Testis (tissue), 5 donors: ENCODE measurements at places on chromosomes 7 and 10.

DNA sequence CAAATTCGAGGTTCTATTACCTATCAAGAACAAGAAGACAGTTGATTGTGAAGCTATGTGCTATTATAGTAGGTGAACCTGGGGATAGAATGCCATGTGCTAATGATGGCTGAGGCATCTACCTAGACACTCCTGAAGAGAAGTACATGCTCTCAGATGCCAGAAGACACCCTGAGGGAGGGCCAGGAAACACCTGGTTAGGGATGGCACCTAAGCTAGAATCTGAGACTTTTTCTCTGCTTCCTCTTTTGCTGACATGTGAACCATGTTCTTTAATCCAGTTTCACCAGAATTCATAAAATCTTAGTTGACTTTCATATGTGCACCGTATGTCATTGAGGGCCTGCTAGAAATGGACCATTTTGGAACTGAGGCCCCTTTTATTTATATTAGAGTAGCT is 242.8 kb downstream of the GPR158 start:
- no peak for DNase-seq

DNA sequence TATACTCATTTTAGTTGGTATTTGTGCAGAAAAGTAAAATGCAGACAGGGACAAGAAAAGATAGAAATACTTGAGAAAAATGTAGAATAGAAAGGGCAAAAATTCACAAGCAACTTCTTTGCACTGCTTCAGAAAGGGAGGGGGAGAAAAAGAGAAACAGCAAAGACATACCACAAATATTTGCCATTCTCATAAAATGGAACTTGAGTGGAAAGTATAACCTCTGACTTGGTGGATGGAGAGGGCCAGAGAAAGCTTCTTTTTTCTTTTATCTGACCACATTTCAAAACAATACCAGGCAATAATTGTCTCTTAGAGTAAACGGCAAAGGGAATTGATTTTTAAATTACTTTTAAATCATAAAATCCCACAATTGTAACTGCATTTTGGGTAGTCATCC is 35.8 kb upstream of the TRUB1 start:
- no peak for DNase-seq

DNA sequence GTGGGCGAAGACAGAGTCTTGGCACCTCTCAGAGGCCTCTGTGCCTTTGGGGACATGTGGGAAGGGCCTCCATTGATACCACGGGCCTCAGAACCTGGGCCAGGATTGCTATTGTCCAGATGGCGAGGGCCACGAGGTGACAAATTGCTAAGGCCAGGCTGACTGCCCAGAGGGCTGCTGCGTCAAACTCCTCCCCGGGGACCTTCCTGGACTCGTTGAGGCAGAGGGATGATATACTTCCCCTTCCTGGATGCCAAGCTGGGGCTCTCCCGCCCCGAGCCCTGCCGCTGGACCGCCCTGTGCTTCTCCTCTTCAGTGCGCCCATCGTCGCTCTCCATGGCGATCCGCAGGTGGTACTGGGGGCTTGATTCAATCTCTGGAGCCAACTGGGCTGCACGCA is 58.9 kb downstream of the LRRC72 start:
- no peak for DNase-seq

- no peak for DNase-seq
These were observed 7.0 kb downstream of the CUX1 start for GRCh38 chr7:101824440-101824839.

GRCh38 chr7:117008886-117009531 is 55.7 kb downstream of the ST7 start:
- DNase-seq, result no peak

DNA sequence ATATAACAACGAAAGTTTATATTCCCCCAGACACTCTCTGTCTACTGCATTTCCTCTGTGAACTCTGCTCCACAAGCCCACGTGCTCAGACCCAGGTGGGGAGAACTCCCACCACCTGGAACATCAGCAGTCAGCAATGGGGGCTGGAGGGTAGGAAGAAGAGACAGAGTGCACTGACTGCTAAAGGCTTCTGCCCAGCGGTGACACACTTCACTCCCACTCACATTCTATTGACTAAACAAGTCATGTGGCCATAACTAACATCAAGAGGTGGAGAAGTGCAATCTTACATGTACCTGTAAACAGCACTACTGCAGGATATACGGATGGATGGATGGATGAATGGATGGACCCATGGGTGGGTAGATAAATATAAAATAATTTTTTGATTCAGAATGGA is 122.2 kb downstream of the MPP7 start:
- DNase-seq, result no peak

GRCh38 chr7:33677556-33677955 is 227.8 kb upstream of the BMPER start:
- DNase-seq, result no peak

- no peak for DNase-seq
These were observed 1.8 kb upstream of the TTYH3 start for GRCh38 chr7:2629746-2630681.

DNA sequence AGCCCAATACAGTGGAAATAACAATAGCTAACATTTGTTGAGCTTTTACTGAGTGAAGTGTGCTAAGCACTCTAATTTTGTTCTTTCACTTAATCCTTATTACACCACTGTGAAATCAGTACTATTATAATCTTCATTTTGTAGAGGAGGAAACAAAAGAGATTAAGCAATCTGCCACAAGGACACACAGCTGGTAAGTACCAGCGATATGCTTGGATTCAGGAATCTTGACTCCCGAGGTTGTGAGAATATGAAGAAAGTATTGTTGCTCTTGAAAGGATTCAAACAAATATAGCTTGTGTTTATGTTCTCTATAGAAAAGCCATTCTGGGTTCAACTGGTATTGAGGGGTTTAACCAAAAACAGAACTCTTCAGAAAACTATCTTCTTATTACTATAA is 93.7 kb upstream of the HECTD2 start:
- no peak for DNase-seq

GRCh38 chr10:107072028-107072427 is 92.5 kb downstream of the SORCS1 start:
- no peak for DNase-seq

DNA sequence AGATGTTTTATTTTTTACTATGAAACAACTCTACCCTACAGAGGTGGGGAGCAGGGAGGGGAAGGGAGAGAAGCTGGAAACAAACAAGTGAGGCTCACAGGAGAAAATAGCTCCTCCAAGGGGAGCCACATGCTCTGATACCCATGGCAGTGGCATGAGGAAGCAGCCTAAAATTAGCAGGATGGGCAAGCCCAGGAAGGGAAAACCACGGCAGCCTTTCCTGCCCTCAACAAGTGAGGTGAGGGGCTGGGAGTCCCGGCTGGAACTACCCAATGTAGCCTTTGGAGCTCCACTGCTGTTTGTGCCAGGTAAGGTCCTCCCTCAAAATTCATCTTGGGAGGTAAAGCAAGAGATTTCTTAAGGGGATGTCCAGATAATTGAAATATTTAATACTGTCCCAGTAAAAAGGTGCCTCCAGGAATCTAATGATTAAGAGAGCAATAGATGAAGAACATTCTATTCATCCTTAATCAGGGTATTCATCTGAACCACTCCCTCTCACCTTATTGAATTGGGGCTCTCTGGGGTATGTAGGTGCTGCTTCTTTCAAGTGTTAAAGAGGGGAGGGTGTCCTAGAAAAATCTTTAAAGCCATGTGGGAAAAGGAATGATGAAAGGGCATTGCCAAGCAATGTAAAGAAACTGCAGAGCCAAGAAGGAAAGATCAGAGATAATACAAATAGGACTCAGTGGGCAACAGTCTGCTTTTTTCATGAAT is 12.8 kb upstream of the HERC4 start:
- DNase-seq, result no peak

GRCh38 chr7:102260856-102261255 is 25.8 kb upstream of the SH2B2 start:
- peak; percentile 49 for DNase-seq

- no peak for DNase-seq
These were observed 350.4 kb upstream of the ETV1 start for GRCh38 chr7:14339861-14340260.

DNA sequence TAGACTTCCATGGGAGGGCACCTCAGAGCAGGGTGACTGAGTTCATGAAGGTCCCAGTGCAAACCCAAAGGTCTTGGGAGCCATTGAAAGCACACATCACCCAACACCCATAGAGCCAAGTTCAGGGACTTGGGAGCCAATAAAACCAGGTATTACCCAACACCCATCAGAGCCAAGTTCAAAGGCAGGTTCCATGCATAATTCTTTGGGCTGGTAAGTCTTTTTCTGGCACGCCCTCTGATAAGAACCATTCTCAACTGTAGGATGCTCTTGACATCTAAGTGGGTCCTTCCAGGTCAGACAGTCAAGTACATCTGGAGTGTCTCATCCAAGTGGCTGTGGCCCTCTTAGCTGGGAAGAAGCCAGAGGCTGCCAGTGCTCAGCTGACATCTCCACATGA is 63.2 kb downstream of the EBF3 start:
- DNase-seq, result no peak

GRCh38 chr7:78769481-78770101 is 683.9 kb downstream of the MAGI2 start:
- DNase-seq, result no peak

DNA sequence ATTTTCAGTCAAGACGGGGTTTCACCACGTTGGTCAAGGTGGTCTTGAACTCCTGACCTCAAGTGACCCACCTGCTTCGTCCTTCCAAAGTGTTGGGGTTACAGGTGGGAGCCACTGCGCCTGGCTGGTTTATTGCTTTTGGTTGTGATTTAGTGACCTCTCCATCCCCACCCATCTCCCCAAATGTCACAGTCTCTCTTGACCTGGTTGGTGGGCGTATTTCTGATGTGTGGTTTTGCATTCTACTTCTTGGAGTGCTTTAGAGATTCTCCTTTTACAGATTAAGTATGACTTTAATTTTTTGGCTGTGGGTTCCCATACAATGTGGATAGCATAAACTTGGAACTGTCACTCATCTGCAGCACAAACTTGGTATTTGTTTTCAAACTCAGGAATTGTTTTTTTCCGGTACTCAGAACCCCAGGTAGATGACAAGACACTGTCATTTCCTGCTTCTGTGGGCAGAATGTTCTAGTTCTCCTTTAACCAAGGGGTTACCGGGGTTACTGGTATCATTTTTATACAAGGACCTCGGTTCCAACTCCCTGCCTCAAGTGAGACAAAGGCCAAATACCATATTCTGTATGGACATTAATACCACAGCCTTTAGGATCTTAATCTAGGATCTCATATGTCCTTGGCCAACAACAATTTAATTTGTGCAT is 50.5 kb downstream of the MRC1 start:
- DNase-seq, result no peak

DNA sequence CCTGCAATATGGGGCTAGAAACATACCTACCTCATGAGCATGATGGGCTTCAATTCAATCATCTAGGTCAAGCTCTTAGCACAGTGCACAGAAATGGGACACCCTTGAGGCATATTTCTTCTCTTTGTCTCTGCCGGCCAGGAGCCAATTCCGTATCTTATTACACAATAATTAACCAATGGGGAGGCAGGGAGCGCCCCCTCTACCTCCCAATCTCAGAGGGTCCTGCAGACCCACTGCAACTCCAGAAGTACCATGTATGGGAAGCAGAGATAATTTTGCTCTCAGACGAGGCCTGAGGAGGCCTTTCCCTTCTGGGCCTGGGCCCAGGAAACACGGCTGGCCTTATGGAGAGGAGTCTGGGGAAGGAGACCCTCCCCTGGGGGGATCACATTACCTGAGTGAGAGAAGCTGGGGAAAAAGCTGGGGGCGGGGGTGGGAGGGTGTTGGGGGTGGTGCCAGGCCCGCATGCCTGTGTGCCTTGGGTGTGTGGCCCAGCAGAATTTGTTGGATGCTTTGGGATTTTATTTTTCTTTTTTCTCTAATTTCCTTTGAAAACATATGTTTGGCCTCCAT is 155.5 kb downstream of the UBE2H start:
- DNase-seq, result no peak

DNA sequence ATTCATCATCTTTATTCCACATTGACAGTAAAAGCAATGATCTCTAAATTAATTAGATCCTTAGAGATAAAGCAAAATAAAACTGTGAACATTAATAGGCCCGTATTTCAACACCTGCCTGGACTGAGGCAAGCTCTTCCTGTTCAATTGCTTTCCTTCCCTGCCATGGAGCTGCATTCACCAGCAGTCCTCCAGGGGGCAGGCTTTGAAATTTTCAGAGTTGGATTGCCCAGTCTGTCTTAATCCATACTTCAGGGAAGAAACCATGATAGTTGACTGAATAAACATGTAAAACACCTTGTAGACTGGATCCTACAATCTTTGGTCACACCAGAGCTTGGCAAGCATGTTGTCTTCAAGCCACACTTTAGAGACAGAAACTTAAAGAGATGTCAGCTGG is 936.6 kb downstream of the NRG3 start:
- DNase-seq, result peak; percentile 53

GRCh38 chr10:27685681-27686080 is 59.9 kb downstream of the MKX start:
- no peak for DNase-seq

DNA sequence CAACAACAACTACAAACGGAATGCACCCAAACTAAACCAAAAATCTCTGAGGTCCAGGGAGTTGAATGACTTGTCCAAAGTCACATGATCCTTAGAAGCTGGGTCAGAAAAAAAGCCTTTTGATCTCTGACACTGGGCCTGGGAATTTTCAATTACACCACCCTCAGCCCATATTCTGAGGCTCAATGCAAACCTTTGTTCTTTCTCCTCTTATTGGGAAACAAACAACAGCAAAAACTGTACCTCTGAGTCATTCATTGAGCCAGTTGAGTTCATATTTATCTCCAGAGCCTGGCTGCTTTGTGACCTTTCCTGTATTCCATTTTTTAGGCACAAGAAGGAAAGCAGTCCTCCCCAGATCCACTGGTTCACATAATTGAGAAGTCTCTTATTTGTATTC is 51.2 kb upstream of the SORCS1 start:
- no peak for DNase-seq

DNA sequence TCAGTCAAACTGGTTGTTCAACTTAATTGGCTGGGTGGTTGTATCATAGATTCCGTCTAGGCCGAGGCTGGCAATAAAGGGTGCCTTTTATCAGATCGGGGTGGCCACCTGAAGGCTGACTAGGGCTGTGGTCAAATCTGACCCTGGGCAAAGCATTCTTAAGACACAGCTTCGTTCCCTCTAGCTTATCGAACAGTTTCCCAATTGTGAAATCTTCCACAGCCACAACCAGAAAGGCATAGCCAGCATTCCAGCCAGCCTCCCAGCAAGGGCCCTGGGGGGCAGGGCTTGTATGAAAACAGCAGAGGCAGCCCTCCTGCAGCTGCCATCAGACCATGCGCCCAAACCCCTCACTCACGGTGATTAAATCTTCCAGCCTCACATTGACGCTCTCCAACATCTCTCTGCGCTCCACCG is 42.5 kb upstream of the TMEM213 start:
- no peak for DNase-seq
